ENCODE measurements at places on chromosomes 2 and 18.

- DNase-seq = no peak
Measured at GRCh38 chr2:207073801-207074678, 91.7 kb downstream of the KLF7 start.

DNA sequence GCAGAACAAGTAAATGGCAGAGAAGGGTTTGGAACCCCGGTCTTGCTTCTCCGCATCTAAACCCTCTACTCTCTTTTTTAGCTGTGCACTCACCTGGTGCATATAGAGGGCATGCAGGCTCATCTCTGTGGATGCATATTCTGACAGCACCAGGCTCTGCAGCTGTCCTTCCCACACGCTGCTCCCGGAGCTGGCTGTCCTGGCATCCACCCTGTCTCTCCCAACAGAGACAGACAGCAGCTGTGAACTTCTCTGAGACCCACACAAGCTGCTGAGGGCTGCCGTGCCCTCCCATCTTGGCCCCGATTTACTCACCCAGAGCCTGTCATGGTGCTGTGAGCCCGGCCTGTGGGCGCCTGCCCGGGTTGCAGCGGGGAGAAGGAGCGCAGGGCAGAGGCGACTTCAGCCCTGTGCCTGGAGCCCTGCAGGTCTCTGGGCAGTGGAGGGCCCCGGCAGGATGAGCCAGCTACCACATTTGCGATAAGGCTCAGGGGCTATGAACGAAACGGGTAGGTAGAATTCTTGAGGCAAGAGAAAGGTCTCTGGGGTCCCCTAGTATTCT lies 3.3 kb upstream of the ABCB6 start:
- no peak for DNase-seq

- DNase-seq = no peak
Measured at GRCh38 chr2:7286120-7286519, 368.9 kb downstream of the RNF144A start.

DNA sequence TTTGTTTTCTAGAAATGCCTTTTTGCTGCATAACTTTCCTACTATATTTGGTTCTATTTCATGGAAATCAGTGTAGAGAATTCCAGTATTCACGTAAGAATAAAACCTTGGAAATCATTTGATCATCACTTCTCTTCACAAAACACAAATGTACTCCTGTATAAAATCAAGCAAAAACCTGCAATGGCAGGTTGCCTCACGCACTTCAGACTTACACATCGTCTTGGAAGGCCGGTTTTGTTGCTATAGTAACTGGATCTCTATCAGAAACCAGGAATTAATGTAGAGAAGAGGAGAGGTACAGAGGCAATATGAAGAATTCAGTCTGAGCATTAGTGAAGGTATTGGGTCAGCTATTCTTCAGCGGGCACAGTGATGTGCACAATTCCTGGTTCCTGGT lies 370.7 kb upstream of the CYRIA start:
- no peak for DNase-seq

DNA sequence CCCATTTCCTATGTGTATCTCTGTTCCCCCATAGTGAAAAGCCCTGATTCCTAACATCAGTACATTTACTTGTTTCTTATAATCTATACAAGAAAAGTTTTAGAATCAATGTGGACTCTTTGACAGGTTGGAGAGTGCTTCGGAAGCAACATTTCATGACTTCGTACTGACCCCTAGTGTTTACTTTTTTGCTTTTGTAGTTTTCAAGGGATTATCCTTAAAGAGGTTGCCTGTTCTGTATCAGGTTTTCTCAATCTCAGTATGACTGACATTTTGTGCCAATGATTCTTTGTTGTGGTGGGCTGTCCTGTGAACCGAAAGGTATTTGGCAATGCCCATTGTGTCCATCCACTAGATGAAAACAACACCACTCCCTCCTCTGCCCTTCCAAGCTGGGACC lies 43.3 kb upstream of the SERPINB2 start:
- DNase-seq = no peak

DNA sequence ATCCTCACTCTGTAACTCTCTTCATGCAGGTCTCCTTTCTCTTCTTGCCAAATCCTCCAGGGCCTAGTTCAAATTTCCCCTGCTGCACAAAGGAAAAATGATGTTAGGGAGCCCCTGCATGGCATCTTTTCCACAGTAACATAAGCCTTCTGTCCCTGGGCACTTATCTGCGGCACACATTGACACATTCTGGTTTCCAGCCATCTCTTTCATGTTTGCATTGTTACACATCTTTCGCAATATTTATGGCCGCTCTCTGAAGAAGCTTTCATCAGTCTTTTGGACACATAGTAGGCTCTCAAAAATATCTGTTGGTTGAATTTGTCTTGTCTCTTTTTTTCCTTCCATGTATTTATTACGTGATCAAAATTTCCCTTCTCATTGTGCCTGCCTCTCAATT lies 1806.1 kb upstream of the PIK3C3 start:
- no peak for DNase-seq

GRCh38 chr18:25787276-25787675 lies 303.1 kb downstream of the SS18 start:
- no peak for DNase-seq

GRCh38 chr2:21519821-21520220 lies 396.1 kb downstream of the TDRD15 start:
- DNase-seq = no peak

GRCh38 chr2:170152421-170152820 lies 25.5 kb upstream of the MYO3B start:
- no peak for DNase-seq

DNA sequence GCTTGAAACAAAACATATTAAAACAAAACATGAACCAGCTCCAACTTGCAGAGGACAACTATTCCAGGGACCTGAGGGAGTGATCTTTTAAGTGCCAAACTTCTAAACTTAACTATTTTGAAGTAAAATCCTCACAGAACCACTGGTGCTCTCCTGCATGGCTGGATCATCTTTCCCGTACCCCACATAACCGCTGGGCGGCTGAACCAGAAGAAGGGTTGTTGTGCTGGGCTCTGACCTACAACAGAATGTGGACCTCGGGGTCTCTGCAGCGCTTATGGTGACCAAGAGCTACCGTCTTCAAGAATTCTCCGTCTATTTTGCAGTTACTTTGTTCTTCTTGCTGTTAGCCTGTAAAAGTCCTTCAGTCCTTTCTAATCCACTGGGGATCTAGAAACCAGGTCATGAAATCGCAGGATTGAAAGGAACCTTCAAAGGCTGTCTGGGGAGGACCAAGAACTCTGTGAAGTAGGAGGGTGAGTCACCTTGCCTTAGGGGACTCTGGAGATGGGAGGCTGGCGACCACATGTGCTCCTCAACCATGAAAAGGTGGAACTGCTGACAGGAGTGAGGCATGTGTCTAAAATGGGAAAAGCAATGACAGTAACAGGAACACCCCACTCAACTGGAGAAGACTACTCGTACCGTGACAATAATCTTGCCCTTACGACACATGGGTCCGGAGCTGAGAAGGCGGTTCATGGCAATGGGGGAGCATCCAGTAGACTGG lies 46.6 kb downstream of the HDLBP start:
- DNase-seq = peak; percentile 35

All from keratinocyte (primary cell).